Cerebellum (tissue), 4 donors: ENCODE measurements at places on chromosomes 2 and 18. TPM values are rescaled to one million over a fixed set of nuclear protein-coding genes. Genes with fewer than 3 reads are reported as not detected.

The IL36G gene
- total RNA-seq, result not detected

The LRRTM1 gene
- total RNA-seq, result 10.6 TPM

The CRYGC gene
- total RNA-seq, result not detected

DNA sequence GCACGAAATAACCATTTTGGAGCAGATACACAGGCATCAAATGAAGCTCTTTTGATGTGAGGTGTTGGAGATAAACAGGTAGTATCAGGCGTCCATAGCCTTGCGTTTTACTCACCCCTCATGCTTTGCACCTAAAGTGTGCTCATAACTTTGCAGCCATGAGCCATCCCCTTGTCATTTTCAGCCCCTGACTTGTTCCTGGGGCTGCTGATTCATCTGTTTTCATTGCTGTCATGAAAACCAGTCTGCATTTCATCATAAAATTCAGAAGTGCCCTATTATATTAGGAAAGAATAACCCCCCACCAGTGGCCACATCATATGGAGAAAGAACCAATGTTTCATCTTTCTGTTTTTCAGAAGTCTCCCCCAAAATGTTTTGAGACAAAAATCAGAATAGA lies 329.7 kb upstream of the NRP2 start:
- DNase-seq, result no peak

DNA sequence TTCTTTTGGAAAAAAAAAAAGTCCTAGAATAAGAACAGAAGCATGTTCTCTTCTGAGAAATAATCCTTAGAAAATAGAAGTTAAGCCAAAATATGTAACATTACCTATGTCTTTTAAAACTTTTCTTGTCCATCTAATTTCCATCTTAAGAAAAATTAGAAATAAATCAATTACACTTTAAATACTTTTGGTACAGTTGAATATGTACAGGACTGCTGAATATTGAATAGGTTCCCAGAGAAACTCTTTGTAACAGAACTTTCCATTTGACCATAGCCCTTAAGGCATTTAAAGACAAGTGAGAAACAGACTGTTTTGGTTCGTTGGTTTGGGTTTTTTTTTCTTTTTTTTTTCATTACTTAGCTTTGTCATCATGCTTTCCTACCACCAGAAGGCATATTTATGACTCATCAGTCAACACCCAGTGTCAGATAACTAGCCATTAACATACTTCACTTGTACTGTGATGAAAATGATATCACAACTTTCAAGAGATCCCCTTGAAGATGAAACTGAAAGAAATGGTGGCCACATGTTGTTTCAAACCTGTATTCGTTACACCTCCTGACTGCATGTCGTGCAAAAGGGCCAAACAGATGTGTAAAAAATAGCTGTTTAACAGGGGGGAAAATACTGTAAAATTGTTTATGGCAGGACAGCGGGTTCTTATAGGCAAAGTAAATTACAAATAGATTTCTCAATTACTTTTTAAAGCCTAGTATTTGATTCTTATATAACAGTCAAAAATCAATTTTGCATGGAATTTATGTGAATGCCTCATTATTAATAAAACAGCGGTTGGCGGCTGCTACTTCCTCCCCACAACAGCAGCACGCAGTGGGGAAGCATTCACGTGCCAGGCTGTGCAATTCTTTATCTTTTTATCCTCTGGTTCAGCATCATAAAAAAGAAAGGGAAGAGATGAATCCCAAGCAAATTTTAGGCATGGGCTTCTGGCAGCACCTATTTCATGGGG lies 280.7 kb upstream of the HNRNPA3 start:
- DNase-seq, result no peak

DNA sequence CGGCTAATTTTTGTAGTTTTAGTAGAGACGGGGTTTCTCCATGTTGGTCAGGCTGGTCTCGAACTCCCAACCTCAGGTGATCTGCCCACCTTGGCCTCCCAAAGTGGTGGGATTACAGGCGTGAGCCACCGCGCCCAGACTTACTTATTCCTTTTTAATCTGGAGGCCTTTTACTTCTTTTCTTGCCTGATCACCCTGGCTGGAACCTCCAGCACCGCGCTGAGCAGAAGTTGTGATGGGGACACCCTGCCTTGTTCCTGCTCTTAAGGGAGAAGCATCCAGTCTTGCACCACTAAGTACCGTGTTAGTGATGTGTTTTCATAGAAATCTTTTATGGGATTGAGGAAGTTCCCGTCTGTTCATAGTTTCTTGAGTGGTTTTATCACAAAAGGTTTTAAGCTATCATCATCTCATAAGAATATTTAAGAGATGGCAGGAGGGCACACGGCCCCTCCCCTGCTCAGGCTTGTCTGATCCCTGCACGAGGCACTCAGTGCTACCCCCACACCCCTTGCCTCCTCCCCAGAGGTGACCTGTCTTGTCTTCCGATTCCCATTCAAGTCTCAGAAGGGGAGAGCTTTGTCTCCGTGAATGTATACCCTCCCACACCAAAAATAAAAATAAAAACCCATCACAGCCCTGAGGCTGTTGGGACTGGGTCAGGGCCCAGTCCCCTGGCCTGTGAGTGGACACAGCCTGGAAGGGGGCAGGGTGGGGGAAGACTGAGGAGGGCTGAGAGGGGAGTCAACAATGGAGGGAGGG lies 65.3 kb upstream of the SMAD7 start:
- no peak for DNase-seq

- DNase-seq, result no peak
Measured at GRCh38 chr2:25311865-25312575, 29.7 kb downstream of the DNMT3A start.

The PRLH gene
- not detected for total RNA-seq

- DNase-seq, result no peak
Measured at GRCh38 chr2:66389651-66390131, 45.2 kb upstream of the MEIS1 start.

DNA sequence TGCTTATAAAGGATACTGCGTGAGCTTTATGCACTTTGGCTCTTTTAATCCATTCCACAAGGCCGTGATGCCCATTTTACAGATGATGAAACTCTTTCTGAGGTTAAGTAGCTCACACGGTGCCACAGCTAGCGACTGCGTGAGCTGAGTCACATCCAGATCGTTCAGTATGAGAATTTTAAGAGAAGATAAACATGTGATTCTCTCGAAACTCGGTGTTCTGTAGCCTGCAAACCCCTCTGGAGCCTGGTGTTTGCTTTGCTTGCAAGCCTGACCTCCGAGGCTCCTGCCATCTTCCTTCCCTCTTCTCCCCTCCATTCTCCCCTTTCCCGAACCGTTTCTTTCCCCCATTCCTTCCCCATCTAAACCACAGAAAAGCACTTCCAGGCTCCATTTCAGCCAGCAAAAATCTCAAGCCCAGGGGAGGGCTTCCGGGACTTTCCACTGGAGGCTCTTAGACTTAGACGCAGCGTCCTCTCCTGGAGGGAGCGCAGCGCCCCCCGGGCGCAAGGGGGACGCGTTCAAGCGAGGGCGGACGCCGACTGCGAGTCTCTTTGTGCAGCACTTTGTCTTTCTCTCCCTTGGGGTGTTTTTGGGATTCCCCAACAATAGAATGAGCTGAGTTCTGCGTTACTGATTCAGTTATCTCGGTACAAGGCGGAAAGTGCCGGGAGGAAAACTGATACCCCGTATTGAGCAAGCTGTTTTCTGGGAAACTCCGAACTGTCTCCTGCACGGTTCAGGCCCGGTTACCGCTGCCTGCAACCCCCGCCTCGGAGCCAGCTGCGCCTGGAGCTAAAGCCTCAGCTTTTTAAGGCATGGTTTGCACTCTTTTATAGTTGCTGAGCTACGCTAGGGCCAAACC lies 38.0 kb downstream of the CYP1B1 start:
- no peak for DNase-seq

The LRATD1 gene
- 17.2 TPM for total RNA-seq

GRCh38 chr2:235162082-235162836 lies 210.4 kb downstream of the SH3BP4 start:
- DNase-seq, result no peak

GRCh38 chr2:239548451-239548871 lies 147.6 kb upstream of the HDAC4 start:
- DNase-seq, result no peak

- DNase-seq, result no peak
Measured at GRCh38 chr2:165251366-165251765, 12.2 kb downstream of the SCN2A start.

DNA sequence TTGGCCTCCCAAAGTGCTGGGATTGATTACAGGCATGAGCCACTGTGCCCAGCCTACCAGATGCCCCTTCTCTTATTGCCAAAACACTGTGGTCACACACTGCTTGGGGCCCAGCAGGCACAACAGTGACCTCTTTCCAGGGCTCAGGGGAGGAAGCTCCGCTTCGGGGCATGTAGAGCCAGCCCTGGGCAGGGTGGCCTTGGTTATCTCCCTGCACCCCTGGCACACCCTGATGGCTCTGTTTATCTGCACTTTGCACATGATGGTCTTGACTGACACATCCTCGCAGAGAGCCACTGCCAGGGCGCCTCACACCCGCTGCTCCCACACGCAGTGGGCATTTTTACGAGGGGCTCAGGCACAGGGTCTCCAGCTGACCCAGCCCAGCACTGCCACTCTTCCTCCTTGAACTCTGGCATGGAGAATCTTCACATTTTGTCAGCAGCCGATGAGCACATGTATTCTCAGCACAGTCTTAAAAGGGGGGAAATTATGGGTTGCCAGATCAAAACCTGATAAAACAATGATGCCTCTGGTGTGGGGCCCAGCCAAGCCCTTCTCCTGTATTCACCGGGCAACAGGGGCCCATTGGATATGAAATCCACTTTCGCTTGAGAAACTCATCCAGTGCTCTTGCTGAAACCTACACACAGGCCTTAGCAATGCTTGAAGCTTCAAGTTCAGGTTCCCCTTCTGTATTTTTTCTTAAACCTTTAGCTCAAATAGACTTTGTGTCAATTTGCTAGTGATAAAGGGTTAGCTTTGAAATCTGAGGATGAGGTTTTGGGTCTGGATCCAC lies 5.9 kb downstream of the GYPC start:
- no peak for DNase-seq

The IL1RL1 gene
- 0.27 TPM for total RNA-seq

- DNase-seq, result no peak
Measured at GRCh38 chr2:75406131-75406581, 154.6 kb downstream of the EVA1A start.

DNA sequence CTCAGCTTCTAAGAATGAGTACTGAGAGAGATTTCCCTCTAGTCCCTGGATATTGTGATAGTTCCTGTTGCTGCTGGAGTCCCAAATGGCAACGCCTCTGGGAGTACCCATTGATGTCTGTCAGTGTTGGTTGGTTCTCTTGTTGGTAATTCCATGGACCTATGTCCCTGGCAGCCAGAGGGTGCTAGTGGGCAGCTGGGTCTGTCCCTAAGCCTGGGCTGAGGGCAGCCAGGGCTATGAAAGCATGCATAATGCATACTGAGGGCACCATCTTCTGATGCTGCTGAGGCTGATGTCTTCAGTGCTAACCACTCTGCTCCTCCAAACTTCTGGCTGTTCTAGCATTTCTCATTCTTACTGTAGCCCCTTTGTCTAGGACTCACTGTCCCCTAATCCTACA lies 35.9 kb downstream of the NABP1 start:
- DNase-seq, result no peak

The ERFE gene
- total RNA-seq, result 1.7 TPM

The CDCA7 gene
- total RNA-seq, result 14.2 TPM

The POMC gene
- 0.91 TPM for total RNA-seq

DNA sequence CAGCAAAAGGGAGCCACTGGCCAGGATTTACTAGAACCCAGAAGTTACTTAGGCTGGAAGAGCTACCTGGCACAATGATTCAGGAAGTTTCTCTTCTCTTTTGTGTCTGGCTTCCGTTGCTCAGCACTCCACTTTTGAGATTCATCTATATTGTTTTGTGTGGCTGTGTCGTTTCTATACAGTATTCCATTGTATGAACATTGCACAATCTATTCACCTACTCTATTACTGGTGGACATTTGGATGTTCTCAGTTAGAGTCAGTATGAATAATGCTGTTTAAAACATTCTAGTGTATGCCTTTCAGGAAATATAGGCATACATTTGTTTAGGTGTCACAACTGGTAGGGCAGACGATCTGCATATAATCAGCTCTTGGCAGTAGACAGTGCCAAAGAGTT lies 36.3 kb upstream of the EPHA4 start:
- DNase-seq, result no peak

GRCh38 chr2:73979686-73980085 lies 5.0 kb upstream of the TET3 start:
- DNase-seq, result no peak

DNA sequence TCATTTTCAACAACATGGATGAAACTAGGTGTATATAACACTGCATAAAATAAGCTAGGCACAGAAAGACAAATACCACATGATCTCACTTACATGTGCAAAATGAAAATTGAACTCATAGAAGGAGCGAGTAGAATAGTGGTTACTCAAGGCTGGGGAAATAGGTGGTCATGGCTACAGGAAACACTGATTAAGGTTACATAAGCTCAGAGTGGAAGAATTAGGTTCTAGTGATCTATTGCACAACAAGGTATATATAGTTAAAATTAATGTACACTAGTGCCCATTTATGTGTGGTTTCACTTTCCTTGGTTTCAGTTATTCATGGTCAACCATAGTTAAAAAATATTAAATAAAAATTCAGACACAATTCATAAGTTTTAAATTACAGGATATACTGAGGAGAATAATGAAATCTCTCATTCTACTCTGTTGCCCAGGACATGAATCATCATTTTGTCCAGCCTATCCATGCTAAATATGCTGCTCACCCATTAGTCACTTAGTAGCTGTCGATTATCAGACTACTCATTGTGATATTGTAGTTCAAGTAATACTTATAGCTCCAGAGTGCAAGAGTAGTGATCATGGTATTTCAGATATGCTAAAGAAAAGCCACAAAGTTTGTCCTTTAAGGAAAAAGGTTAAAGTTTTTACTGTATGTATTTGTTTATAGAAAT lies 1530.9 kb upstream of the LRRTM1 start:
- no peak for DNase-seq

The AQP4 gene
- 84.5 TPM for total RNA-seq

DNA sequence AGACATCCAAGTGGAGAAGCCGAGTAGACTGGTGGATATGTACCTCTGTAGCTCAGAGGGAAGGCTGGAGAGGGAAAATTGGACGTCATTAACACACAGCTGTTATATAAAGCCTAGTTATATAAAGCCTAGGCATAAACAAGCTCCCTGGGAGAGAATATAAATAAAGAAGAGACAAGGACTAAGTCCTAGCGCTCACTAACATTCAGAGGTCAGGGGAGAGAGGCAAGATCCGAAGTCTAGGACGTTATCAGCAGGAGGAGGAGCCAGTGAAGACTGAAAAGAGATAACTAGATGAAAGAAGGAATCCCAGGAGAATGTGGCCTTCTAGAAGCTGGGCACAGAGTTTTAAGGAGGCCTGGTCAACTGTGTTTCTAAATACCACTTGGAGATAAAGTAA lies 55.3 kb downstream of the NOL10 start:
- no peak for DNase-seq

GRCh38 chr18:69992776-69993175 lies 45.1 kb upstream of the CD226 start:
- DNase-seq, result no peak

The DOK1 gene
- total RNA-seq, result 2.4 TPM

The RBM45 gene
- total RNA-seq, result 24.0 TPM

- no peak for DNase-seq
Measured at GRCh38 chr2:226589043-226589442, 210.6 kb downstream of the IRS1 start.

- no peak for DNase-seq
Measured at GRCh38 chr2:12764075-12764730, 47.5 kb downstream of the TRIB2 start.

- no peak for DNase-seq
Measured at GRCh38 chr2:1309507-1309906, 103.8 kb upstream of the TPO start.
